ENCODE measurements at places on chromosomes 11 and 22. TPM values are rescaled to one million over a fixed set of nuclear protein-coding genes. Genes with fewer than 3 reads are reported as not detected.
A peak's percentile ranks its signal among the peaks of the same experiment; 100 is the strongest.

GRCh38 chr11:110317516-110317932 is 21.1 kb upstream of the RDX start:
- peak; percentile 52 for DNase-seq

DNA sequence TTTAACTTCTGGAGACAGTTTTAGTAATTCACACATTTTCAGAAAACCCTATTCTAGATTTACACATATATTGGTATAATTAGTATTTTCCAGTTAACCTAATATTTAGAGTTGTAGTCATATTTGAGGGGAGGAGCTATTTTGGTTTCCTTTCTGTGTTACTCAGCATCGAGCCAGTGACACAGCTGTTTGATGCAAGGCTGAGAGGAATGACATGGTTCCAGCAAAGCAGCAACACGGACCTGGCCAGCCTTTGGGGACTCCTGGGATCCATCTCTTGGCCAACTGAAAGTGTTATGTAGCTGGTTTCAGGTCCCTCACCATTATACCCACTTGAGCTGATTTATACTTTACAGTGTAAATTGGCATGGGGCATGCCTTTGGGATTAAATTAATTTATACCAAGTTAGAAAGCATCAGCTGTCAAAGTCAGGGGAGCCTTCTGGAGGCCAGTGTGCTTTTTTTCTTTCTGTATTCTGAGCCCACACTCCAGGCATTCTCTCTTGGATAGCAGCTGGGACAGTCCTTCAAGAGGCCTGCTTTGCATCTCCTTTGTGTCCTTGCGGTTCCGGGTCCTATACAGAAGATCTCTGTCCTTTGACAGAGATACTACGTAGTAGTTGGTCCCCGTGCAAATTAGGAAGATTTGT is 91.3 kb upstream of the SLC25A18 start:
- DNase-seq, result peak; percentile 13

GRCh38 chr22:46849101-46849500 is 86.7 kb downstream of the TBC1D22A start:
- DNase-seq, result no peak

The CFAP300 gene
- 1.1 TPM for total RNA-seq

The OR52L1 gene
- total RNA-seq, result not detected

The SYNGR1 gene
- total RNA-seq, result 61.8 TPM

The SLCO2B1 gene
- total RNA-seq, result not detected
